Hematopoietic multipotent progenitor cell treated with erythropoietin and hydrocortisone succinate and interleukin-3 and kit ligand, for 6 days (in vitro differentiated cells): ENCODE measurements at places on chromosomes 5 and 9.

- DNase-seq = peak; percentile 65
These were observed 76.8 kb downstream of the LMX1B start for GRCh38 chr9:126690431-126691051.

DNA sequence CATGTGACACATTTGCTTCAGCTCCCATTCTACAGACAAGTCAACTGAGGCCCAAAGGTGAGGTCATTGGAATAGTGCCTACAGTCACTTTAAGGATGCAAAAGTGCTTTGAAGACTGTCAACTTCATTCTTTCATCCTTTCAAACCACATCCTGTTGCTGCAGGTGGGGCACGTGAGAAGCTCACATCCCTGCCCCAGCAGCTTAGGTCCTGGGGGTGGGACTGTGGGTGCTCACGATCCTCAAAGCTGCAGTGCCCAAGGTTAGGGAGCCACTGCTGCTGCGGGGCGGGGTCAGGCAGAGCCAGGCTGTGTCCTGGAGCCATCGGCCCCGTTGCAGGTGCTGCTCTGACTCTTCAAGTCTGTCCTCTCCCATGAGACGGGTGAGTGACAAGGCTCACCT lies 57.9 kb upstream of the IER5L start:
- DNase-seq = no peak

GRCh38 chr9:119956111-119956510 lies 586.9 kb upstream of the BRINP1 start:
- no peak for DNase-seq

- no peak for DNase-seq
These were observed 12.3 kb downstream of the CRAT start for GRCh38 chr9:129098328-129098727.

GRCh38 chr5:136011414-136012001 lies 17.3 kb upstream of the TGFBI start:
- no peak for DNase-seq

- DNase-seq = no peak
These were observed 366.2 kb upstream of the GRAMD2B start for GRCh38 chr5:126056851-126057622.

DNA sequence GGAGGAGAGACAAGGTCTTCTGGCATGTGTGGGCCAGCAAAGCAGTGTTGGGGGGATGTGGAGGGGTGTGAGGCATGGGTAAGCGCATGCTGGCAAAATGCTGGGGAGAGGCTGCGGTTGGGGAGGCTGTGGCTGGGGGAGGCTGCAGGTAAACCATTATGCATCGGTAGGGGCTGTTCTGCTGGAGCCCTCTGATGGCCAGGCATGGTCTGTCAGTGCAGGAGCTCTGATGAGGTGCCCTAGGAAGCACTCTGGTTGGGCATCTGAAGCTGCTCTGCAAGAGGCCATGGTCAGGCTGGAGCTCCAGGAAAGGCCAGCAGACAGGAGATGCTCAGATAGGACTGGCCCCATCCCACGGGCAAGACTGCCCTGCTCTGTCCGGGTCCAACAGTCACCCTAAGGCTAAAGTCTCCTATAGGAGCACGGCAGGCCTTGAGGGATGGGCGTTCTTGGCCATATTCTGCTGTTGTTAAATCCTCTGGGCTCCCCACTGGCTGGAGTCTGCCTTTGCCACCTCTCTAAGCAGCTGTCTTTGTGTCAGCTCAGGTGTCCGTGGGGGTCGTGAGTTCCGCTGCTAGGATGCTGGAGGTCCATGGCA lies 28.7 kb downstream of the ITGA2 start:
- no peak for DNase-seq

DNA sequence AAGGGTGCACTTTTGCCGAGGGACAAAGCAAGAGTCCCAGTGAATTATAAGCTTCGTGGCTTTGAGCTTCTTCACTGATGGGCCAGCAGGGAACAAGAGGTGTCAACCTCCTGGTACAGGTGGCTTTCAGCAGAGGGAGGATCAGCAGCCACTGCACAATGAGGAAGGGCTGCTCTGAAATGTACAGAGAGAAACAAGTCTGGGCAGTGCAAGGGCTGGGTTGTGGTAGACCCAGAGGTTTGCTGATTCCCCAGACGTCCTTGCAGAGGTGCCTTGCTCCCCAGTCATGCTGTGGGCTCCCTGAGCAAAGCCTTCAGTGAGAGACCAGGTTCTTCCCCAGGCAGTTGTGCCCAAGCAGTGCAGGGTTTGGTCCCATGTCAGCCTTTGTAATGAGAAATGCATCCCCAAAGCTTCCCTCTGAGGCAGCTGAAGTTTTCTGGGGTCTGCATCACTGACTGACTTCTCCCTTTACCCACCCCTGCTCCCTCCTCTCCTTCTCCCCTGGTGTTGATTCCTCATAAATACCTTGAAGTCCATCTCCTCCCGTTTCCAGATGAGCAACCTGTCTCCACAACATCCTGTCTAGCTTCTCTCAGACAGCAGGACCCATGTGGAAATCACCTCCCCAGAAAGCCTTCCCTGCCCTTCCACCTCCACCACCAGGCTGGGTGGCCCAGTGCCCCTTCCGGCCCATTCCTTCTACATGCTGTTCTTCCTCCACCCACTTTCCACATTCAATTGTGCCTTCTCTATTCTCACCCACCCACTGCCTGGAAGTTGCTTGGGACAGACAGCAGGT lies 599.6 kb upstream of the ADAMTS16 start:
- no peak for DNase-seq

- DNase-seq = no peak
These were observed 5.2 kb downstream of the LRRTM2 start for GRCh38 chr5:138869763-138870500.

- DNase-seq = no peak
These were observed 287.8 kb upstream of the MVB12B start for GRCh38 chr9:126038790-126039189.

DNA sequence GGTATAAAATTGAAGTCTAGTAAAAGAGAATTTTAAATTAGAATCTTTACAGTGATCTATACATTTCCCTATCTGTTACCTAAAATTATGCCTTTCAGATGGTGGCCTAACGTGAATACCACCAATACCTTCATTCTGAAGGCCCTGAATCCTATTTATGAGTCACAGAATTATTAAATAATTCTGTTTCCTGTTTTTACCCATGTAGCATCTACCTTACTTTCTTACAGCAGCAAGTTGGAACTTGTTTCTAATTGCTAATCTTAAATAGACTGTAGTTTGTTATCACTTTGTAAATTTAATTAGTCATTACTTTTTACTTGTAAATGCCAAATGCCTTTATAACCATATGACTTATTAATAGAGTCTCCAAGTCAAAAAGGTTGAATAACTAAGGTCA lies 135.0 kb downstream of the PDE4D start:
- no peak for DNase-seq

GRCh38 chr5:126531543-126532120 lies 63.4 kb downstream of the ALDH7A1 start:
- peak; percentile 49 for DNase-seq

GRCh38 chr5:74490814-74491213 lies 149.7 kb downstream of the ENC1 start:
- no peak for DNase-seq

DNA sequence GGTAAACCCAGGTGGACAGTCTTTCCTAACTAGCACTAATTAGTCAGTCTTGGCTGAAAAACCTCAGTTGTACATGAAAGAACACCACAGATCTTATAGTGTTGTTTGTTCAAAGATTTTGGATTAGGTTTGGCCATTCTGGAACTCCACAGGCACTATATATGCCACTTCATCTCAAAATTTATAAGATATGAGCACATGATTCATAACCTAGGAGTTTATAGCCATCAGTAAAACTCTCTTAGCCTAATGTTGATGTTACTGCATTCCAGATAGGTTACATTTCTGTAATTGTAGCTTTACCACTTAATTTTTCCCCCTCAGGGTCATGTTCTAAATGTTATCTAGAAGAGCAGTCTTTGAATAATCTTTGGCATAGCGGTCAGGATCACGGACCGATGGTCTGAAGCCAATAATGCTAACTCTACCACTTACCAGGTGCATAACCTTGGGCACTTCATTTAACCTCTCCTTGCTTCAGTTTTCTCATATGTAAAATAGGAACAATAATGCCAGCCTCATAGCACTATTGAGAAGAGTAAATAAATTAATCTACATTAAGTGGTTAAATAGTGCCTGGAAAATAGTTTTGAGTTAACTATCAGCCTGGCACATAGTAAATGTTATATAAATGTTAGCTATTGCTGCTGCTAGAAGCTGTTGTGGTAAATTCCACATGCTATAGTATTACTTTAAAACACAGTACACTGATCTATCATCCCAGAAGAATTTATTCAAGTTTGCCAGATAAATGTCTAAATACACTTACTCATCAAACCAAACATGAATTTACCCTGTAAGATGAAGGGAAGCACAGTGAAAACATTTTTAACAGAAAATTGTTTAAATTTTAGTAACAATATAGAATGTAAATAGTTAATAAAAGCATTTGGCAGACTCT lies 743.9 kb downstream of the NR2F1-AS1 start:
- DNase-seq = no peak
